Mucosa of descending colon (tissue), 3 donors: ENCODE measurements at places on chromosomes 1 and 21. TPM values are rescaled to one million over a fixed set of nuclear protein-coding genes. Genes with fewer than 3 reads are reported as not detected.

The RNU1-2 gene
- 2,378 TPM for total RNA-seq

The CCDC185 gene
- not detected for total RNA-seq

The VSIG8 gene
- total RNA-seq = not detected

DNA sequence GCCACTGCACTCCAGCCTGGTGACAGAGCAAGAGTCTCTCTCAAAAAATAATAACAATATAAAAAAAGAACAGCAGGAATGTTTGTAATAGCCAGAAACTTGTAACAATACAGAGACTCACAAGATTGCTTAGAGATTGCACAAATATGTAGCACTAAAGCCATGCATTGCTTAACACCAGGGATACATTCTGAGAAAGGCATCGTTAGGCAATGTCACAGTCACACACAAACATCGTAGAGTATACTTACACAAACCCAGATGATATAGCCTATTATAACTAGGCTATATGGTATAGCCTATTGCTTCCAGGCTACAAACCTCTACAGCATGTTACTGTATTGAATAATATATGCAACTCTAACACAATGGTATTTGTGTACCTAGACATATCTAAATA lies 45.3 kb downstream of the GPATCH2 start:
- DNase-seq = no peak

DNA sequence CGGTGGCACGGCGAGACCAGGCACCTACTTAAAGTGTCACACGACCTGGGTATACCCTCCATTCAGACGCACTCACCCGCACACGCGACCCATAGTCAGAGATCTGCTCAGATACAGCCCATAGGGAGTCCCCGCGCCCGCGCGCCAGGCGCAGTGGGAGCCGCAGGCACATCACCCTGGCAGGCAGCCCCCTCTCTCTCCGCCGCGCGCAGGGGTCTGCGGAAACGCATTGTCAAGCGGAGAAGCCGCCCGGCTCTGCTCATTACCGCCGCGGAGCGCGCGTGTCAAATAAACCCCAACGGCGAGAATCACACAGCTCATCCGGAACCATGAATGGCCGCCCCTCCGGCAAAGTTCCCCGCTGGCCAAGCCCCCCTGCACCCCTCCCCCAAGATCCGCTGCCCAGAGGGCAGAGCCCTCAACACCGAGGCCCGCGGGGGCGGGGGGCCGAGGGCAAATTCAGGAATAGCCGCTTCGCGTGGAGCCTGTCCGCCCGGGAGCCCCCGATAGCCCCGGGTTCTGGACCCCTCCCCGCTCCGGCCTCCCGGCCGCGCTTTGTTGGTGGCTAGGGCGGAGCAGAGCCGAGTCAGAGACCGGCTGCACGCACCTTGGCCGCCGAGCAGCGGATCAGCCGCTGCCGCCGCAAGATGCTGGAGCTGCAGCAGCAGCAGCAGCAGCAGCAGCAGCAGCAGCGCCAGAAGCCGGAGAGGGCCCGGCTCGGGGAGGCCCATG lies 522 bp downstream of the LRP8 start:
- DNase-seq = peak; percentile 34

GRCh38 chr1:24948079-24948827 lies 18.2 kb upstream of the RUNX3 start:
- DNase-seq = no peak

DNA sequence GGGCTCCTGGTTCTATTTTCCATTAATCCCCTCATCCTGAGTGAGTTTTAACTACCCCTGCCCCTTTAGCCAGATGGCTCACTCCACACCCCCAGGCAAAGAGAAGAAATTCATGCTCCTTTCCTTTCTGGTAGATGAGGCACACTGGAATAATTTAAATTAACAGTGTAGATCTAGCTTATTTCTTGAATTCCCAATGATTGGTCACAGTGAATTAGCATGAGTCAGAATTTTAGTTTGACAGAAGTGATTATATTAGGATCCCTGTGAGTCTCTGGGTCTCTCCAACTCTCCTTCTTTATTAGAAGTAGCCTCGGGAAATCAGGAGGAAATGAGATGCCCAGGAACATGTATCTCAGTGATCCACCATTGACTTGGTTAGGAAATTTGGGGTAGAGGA lies 103.1 kb upstream of the KAZN start:
- no peak for DNase-seq

- no peak for DNase-seq
Observed at GRCh38 chr1:246029616-246030015, 477.5 kb downstream of the SMYD3 start.
